Stimulated activated CD4-positive, alpha-beta T cell treated with anti-CD3 and anti-CD28 coated beads, Interleukin-15, amount 100 ng/mL, for 1 hour (primary cell): ENCODE measurements at places on chromosomes 12 and 14.

DNA sequence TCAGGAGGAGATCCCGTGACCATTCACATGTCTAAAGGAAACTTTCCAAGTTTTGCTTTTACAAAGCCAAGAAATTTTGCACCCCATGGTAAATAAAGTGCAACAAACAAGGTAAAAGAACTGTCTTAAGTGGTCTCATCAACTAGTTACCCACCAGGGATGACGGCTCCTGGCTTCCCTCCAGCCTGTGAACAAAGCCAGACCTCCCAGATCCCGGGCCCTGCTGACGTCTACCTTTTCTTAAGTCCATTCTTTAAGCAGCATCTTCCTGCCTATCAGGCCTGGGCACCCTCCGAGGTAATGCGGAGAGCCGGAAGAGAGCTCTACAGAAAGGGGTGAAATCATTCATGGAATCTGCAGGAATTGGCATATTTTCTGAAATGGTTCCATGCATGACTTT lies 58.0 kb upstream of the DAAM1 start:
- DNase-seq: no peak

DNA sequence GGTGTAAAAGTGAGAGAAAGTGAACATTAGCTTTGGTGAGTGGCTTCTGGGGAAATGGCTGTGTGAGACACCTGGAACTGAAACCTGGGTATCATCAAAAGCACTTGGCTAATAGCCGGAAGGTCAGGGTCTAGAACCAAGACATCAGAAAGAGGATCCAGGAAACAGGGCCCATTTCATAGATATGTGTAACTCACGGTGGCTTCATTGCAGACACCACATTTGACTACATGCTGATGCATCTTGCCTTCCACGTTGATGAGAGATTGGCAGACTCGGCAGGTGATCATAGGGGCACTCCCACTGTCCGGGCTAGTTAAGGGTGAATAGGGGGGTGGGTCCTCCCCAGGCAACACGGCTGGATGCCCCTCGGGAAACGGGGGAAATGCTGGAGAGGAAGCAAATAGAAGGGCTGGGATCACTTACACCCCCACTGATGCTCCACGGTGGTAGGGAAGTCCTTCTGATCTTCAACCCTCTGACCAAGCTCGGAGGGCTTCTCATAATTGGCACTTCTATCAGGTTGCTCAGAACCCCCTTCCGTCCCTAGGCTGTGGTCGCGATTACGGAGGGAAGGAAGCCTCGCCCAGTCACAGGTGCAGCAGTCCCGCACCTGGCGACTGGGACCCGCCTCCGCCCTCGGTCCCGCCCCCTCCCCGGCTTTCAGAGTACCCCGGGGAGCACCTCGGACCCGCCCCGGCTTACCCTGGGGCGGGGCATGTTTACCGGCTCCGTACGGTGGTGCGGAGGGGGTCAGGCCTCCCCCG lies 593 bp downstream of the PIP4P1 start:
- peak; percentile 27 for DNase-seq

- no peak for DNase-seq
Observed at GRCh38 chr12:70045514-70045913, 197.7 kb upstream of the CNOT2 start.

- no peak for DNase-seq
Observed at GRCh38 chr12:20946732-20947131, 136.2 kb downstream of the SLCO1B3 start.

GRCh38 chr12:26434299-26435068 lies 239.1 kb downstream of the SSPN start:
- DNase-seq: no peak

GRCh38 chr12:27304856-27305255 lies 27.8 kb upstream of the BMAL2 start:
- DNase-seq: no peak

DNA sequence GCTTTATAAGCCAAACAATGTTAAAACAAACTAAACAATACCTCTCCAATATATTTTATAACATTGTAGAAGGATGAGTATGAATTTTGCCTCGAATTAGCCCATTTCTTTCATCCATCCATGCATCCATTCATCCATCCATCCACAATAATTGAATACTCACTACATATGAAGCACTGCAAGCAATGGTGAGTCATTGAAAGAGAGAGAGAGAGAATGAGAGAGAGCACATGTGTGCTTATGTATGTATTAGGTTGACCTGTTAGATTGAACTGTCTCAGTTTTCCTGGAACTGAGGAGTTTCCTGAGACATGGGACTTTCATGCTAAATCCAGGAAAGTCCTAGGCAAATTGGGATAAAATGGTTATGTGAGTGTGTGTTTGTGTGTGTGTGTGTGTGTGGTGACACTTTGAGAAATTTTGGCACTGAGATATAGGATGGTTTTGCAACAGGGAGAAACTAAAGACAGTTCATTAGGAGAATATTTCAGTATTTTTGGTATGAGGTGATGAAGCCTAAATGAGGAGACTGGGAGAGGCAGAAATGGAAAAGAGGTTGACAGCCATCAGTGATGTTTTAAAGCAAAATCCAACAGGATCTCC lies 98.4 kb downstream of the C12orf75 start:
- DNase-seq: no peak

DNA sequence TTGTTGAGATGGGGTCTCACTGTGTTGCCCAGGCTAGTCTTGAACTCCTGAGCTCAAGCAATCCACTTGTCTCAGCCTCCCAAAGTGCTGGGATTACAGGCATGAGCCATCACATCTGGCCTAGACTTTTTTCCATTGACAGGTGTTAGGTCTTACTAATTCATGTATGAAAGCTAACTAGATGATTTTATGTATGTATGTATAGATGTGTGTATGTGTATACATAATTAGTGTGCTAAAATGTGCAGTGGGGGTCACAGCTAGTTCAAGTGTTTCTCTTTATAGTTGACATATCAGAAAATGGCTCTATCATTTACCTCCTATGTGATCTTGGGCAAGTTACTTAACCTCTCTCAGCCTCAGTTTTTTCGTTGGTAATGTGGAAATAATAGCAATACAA lies 23.5 kb downstream of the UNC79 start:
- DNase-seq: no peak

- DNase-seq: no peak
Observed at GRCh38 chr12:107570721-107571120, 114.9 kb upstream of the PWP1 start.

DNA sequence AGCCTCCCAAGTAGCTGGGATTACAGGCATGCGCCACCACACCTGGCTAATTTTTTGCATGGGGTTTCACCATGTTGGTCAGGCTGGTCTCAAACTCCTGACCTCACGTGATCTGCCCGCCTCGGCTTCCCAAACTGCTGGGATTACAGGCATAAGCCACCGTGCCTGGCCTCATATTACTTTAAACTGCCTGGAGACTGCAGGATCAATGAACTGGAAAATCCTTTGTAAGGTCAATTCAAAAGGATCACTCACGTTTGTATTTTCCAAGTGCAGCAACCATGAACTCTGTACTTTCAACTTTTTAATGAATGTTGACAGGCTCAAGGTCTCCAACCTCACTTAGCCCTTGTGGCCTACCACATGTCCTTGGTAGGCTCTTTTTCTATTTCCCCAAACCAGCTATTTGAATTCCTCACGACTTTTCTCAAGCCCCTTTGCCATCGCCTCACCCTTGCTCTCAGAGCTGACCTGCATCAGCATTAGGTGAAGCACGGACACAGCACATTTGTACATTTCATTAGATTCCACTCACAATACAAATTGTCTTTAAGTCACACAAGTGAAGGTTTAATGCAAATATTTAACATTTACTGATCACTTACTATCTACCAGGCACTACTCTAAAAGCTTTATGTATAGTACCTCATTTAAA lies 42.2 kb upstream of the GCH1 start:
- no peak for DNase-seq

DNA sequence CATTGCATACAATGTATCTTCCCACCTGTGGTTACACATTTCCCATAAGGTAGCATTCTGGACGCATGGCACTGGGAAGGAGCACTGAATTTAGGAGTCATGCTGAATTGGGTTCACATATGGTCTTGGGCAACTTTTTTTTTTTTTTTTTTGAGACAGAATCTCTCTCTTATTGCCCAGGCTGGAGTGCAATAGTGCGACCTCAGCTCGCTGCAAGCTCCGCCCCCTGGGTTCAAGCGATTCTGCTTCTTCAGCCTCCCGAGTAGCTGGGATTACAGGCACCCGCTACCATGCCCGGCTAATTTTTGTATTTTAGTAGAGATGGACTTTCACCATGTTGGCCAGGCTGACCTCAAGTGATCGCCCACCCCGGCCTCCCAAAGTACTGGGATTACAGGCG lies 13.3 kb downstream of the DIP2B start:
- DNase-seq: no peak

- DNase-seq: no peak
Observed at GRCh38 chr12:108975024-108975593, 45.8 kb downstream of the SVOP start.

DNA sequence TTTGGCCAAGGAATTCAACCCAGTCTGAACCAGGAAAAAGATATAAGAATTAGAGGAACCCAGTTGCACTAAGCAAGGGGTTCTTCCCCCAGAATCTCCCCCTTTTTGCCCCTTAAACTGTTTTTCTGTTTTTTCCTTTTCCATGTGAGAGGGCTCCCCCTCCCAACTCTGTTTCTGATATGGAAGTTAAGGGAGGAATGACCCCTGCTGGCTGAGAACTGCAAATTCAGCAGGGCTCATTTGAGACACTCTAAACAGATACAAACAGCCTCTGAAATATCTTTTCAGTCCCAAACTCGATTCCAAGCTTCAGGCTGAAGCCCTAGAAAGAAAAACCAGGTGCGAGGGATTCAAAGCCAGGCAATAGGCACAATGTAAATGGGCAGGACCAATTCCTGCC lies 132.7 kb downstream of the SLC41A2 start:
- no peak for DNase-seq

GRCh38 chr12:1346126-1346525 lies 248.3 kb downstream of the FBXL14 start:
- DNase-seq: no peak

DNA sequence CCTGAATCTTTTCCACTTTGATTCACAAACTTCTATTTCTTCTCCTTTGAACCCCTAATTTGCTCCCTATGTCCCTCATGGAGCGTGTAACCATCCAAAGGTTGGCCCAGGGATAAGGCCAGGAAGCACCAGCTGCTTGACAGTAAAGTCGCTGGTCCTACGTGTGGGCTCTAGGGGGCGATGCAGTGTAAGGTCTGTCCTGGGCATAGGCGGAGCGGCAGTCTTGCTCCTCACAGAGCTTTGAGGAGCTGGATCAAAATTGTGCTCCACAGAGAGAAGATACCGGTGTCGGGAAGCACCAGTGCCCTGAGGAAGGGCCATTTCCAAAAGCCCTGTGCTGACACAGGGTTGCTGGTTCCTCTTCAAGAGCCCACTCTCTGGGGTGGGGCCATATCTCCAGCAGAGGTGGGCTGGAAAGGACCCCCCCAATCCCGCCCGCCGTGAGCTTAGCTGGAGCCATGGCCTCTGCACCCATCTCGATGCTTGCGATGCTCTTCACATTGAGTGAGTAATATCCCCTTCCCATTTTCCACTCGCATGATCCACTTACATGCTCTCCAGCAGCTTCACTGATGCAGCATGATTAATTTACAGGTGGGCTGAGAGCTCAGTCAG lies 49.9 kb upstream of the OR4E1 start:
- DNase-seq: peak; percentile 12

GRCh38 chr12:115810122-115810901 lies 467.2 kb downstream of the MED13L start:
- no peak for DNase-seq

- DNase-seq: no peak
Observed at GRCh38 chr14:95286645-95287044, 33.1 kb downstream of the CLMN start.

DNA sequence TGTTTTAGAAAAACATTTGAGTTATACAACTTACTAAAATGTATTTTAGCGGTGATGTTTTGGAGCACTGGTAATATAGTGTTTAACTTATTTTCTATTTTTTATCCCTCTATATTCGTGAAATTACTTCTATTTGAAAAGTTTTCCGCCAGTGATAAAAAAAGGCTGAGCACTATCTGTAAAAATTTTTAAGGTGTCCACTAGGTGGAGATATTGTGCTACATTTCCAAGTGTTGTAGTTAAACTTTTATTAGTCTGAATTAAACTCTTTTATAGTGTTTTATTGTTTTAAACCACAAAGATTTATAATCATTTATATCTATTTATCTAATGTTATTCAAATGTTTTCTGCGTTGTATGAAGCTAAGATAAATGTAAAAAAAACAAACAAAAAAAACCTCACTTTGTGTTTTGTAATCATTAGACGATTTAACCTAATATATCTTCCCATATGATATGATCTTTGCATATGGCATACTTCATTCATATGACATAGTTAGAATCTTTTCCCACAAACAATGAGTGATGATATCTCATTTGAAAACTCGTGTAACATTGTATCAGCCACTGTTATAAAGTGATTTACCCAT lies 11.8 kb downstream of the ALG10B start:
- no peak for DNase-seq

DNA sequence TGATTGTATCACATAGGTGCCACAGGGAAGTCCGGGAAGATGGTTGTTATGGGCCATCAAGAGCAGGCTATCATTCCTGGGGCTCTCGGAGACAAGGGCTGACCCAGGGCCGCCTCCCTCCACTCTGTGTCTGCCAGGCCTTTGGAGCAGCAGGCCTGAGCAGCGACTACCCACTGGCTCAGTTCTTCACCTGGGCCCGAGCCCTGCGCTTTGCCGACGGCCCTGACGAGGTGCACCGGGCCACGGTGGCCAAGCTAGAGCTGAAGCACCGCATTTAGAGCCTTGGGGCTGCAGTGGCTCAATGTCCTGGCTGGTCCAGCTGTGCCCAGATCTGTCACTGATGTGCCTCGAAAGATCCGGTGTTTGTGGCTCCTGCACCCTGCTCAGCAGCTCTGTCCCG lies 10.5 kb upstream of the ALDH2 start:
- DNase-seq: no peak

- DNase-seq: no peak
Observed at GRCh38 chr12:43776498-43776897, 17.7 kb downstream of the IRAK4 start.

DNA sequence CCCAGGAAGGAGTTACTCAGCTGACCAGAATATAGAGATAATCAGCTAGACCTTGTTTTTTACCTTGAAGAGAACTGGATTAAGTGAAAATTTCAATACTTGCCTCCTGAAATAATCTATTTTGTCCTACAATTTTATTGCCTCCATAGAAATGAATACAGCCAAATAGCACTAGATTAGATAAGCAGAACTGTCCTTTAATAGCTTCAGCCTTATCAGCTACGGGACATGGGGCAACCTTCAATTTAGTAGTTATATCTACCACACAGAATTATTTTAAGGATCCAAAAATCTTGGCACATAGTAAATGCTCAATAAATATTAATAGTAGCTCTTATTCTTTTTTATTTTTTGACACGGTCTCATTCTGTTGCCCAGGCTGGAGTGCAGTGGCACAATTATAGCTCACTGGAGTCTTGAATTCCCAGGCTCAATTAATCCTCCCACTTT lies 67.2 kb upstream of the PLEKHG3 start:
- DNase-seq: no peak
